ENCODE measurements at places on chromosomes 3 and 15.

DNA sequence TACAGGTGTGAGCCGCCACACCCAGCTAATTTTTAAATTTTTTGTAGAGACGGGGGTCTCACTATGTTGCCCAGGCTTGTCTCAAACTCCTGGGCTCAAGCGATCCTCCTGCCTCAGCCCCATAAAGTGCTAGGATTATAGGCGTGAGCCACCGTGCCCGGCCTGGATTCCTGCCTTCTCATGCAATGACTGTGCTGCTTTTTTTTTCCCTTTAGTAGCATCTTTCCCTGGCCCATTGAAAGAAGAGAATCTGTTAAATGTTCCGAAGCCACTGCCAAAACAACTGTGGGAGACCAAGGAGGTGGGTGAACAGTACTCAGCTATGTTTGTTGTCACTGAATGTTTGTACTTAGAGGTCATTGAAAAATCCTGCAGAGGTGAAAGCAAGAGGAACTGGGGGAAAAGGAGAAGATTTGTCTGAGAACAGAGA lies 88.0 kb downstream of the CRTC3 start:
- DNase-seq = no peak

DNA sequence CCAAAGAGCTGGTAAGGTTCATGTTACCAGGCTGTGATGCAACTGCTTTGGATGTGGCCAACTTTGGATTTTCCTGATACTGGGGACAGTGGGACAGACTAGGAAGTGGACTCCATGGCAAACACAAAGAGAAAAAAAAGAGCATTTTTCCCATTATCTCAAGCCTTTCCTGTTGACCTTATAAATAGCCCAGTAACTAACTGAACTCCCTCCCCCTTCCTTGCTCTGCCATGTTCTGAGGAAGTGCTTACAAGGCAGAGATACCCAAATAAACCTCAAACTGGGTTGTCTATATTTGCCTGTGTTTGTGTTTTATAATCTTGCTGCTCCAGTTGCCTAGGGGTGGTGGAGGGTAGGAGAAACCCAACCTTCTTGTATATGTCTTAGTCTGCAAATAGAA lies 27.3 kb upstream of the SLC9A9 start:
- DNase-seq = no peak

DNA sequence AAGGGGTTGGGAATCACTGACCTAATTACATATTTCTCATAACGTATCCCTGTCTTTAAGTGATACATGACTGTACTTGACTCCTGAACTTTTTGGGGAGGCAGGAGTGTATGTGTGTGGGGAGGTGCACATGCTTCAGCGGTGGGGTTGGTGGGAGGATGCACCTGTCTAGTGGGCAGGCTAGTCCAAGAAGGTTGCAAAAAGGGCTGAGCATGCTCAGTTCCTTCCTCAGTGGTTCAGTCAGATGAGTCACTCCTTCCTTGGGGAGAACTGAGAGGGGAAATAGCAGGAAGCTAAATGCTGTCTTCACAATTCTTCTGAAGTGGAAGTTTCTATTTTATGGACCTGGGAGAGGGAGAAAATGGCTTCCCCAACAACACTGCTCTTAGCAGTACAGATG lies 24.6 kb upstream of the AP4E1 start:
- DNase-seq = no peak

DNA sequence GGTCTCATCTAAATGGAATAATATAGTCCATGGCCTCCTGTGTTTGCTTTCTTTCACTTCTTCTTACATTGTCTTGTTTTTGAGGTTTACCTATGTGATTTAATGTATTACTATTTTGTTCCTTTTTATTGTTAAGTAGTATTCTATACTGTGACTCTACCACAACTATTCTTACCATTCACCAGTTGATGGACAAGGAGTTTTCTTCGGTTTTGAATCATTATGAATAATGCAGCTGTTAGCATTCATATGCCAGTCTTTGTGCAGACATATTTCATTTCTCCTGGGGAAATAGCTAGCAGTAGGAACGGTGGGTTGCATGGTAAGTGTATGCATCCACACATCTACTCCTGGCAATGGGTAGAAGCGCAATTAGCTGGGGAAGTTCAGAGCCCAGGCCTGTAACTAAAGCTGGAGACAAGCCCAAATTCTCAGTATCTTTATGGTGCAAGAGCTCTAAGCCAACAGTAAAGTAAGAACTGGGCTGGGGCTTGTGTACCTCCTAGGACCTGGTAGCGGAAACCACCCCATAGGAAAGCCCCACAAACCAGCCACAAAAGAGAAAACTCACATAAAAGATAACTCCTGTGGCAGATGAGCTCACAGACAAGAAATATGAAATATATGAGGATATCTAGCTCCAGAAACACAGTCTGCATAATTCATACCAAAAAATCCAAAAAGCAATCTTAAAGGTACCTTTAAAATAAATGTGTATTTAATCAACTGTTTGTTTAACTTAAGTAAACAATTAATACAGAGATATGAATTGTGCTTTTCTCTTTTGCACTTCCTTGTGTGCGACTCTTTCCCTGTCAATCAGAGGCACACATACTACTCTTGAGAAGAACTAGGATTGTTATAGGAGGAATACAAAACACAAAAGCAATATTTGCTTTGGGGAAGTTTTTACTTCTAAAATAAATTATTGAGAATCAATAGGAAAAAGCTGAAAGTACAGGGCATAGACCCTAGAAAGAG lies 2.7 kb upstream of the CSTA start:
- peak; percentile 9 for DNase-seq

DNA sequence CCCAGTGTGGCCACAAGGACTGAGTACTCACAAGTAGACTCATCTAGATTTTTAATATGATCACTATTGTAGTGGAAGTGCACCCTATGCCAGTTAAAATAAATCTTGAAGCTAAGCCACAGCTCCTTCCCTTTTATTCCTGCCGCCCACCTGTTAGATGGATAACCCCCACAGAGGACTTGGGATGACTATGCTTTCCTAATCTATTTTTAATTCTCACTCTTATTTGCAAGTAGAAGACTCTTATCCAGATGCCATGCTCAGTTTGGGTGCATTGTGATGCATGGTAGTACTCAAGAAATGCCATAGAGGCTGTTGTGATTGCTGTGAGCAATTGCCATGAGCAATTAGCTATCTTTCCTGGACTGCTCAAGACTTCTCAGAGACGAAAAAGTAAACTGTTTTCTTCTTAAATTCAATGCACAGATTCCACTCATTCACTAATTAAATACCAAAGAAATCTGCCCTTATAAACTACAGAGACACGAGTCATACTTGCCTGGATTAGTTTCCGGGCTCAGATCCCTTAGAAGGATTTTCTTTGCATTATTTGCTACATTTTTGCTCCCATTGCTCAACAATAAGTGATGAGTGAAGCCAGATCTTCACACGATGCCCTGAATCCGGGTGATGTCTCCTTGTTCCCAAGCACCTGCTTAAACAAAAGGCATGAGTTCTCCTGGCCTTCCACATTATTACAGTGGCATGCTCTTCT lies 472.1 kb downstream of the SOX2 start:
- no peak for DNase-seq

DNA sequence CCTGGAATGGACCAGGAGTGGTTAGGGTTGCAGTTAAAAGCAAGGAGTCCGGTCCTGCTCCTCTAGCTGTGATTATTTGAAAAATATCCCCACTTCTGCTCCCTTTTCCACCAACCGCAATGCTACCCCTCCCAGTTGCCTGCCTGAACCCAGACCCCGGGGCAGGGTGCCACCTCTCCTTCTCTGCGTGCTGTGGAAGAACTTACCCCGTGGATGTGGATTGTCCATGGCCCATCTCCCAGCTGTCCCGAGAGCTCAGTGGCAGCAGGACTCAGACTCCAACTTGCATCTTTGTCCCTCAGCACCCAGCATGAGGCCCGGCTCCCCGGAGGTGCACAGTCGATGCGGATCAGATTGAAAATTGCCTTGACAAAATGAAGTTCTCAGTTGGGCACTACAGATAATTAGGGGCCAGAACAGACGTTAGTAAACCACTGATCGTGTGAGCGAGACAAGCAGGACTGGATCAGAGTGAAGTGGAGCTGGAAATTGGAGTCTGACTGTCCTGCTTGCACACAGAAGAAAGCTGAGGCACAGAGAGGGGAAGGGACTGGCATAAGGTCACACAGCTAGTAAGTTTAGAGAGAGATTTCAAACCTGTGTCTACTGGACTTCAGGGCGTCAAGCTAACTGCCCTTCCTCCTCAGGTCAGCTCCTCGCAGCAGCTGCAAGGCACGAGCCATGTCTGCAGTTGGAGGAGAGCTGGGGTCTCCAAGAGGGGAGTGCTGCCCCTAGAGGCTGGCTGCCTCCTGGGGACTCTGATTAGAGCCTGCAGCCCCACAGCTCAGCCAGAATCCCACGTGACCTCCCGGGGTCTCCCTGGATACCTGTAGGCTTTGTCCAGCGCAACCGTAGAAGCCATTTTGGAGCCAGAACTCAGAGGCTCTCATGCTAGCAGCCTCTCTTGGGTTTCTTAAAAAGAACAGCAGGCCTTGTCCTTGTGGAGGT lies 14.7 kb downstream of the SLC6A1 start:
- no peak for DNase-seq

GRCh38 chr15:99187936-99188335 lies 61.4 kb downstream of the TTC23 start:
- no peak for DNase-seq

GRCh38 chr15:83380682-83381081 lies 66.5 kb upstream of the SH3GL3 start:
- no peak for DNase-seq

GRCh38 chr3:113148284-113148683 lies 63.1 kb upstream of the BOC start:
- no peak for DNase-seq

GRCh38 chr3:100331660-100332059 lies 2.9 kb upstream of the NIT2 start:
- DNase-seq = no peak

GRCh38 chr3:114903213-114903612 lies 243.9 kb downstream of the ZBTB20 start:
- no peak for DNase-seq

GRCh38 chr3:159825216-159825854 lies 163.3 kb upstream of the IL12A start:
- DNase-seq = no peak
